ENCODE measurements at places on chromosomes 3 and 15.
A peak's percentile ranks its signal among the peaks of the same experiment; 100 is the strongest.

GRCh38 chr3:20319551-20319950 is 133.5 kb upstream of the SGO1 start:
- DNase-seq: no peak

GRCh38 chr15:92599394-92599970 is 56.1 kb downstream of the FAM174B start:
- DNase-seq: no peak

GRCh38 chr3:109115451-109115850 is 2.5 kb downstream of the MORC1 start:
- no peak for DNase-seq

- DNase-seq: no peak
Observed at GRCh38 chr3:20904671-20905070, 718.7 kb upstream of the SGO1 start.

DNA sequence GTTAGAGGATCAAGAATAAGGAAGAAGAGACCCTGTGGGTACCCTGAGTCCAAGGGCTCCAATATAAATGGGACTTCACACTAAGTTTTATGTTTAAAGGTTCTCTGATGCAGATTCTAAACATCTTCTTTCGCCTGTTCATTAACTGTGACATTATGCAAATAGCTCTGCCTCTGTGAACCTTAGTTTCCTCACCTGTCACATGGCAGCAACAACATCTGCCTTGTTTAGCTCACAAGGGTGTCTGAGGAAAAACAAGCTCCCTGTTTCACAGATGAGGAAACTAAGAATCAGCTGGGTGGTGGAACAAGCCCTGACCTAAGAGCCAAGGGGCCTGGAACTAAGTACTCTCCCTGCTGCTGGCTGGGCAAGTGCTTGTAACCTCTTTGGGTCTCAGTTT is 40.8 kb downstream of the GOLGA6L1 start:
- no peak for DNase-seq

GRCh38 chr3:145902166-145902565 is 258.8 kb downstream of the PLOD2 start:
- no peak for DNase-seq

DNA sequence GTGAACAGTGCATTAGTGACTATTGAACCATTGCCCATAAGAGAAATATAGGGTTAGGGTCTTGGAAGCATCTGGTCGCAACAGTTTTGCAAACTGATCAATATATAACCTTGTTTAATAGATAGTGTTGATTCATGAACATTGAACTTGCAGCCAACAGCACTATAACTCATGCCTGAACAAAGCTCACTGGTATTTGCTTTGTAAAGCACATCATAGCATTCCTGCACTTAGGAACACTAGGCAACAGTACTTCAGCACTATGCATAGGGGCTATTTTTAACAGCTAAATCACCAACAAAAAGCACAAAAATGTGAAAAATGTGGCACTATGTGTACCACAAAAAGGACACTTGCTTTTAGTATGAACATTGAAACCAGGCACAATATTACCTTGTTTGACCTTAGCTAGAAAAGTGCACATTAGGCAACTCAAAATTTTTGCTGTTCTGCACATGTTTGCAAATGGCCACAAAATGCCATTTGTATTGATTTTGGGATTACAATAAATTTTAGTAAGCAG is 68.0 kb downstream of the OXNAD1 start:
- no peak for DNase-seq

GRCh38 chr3:184222521-184222920 is 6.9 kb upstream of the VWA5B2 start:
- DNase-seq: no peak

GRCh38 chr3:43296565-43296964 is 10.2 kb downstream of the SNRK start:
- peak; percentile 38 for DNase-seq

- DNase-seq: no peak
Observed at GRCh38 chr3:45330510-45331295, 57.7 kb upstream of the LARS2 start.

DNA sequence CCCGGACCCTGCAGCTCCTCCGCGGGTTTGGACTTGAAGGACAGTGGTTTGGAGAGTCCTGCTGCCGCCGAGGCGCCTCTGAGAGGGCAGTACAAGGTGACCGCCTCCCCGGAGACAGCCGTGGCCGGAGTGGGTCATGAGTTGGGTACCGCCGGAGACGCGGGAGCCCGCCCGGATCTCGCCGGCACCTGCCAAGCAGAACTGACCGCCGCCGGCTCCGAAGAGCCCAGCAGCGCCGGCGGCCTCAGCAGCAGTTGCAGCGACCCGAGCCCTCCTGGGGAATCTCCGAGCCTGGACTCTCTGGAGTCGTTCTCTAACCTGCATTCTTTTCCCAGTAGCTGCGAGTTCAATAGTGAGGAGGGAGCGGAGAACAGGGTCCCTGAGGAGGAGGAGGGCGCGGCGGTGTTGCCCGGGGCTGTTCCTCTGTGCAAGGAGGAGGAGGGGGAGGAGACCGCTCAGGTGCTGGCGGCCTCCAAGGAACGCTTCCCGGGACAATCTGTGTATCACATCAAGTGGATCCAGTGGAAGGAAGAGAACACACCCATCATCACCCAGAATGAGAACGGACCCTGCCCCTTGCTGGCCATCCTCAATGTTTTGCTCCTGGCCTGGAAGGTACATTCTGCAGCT is 634 bp downstream of the MINDY2 start:
- no peak for DNase-seq

DNA sequence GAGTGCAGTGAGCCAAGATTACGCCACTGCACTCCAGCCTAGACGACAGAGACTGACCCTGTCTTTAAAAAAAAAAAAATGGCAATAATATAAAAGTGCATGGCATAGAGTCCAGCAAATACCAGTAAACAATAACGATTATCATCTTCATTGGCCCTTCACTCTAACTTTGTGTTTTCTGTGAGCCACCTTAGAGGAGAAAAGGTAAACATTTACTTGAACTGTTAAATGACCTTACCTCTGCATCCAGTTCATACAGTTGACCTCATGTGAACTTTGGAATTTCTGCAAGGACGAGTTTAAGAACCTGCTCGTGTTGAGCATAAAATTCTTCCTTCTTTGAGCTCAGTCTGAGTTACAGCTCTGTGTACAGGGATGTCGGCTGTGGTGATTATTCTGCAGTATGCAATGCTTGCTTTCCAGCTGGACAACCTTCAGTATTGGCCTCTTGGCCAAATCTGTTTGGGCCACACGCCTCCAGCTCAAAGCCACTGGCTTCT is 56.6 kb downstream of the RLBP1 start:
- no peak for DNase-seq

GRCh38 chr3:173932624-173933023 is 535.1 kb downstream of the NLGN1 start:
- DNase-seq: no peak

- DNase-seq: no peak
Observed at GRCh38 chr3:72288955-72289691, 504.2 kb upstream of the PROK2 start.

- no peak for DNase-seq
Observed at GRCh38 chr3:146712806-146713205, 107.7 kb upstream of the PLSCR5 start.

DNA sequence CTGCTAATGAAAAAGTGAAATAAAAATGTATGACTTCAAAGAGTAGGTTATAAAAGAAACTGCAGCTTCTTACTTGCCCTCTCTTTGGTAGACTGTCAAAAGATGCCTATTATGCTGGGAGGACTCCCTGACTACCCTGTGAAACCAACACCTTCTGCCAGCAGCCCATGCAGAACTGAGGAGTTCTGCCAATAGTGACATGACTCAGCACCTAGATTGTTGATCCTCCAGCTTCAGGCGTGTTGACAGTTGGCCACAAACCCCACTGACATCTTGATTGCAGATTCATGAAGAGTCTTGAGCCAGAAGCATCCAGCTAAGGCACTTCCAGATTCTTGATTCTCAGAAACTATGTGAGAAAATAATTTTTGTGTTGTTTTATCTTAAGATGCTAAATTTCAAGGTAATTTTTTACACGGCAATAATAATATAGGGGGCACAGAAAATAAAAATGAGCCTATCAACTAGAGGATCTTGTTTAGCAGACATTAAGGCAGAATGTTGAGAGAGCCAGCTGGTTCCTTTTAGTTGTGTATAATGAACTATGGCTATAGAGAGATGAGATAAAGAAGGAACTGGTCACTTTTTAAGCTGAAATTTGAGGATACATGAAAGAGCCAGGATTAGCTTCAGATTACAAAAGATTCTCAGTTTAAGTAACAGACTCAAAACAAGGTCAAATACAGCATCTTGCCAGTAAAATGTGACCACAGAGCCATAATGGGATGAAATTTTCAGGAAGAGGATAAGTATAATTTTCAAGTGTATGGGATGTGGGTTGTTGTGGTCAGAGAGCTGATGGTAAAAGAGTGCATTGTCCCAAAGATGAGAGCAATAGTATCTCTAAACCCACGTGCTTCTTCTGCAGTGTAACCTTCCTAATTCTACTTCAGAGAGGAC is 588.7 kb upstream of the CBLB start:
- no peak for DNase-seq

DNA sequence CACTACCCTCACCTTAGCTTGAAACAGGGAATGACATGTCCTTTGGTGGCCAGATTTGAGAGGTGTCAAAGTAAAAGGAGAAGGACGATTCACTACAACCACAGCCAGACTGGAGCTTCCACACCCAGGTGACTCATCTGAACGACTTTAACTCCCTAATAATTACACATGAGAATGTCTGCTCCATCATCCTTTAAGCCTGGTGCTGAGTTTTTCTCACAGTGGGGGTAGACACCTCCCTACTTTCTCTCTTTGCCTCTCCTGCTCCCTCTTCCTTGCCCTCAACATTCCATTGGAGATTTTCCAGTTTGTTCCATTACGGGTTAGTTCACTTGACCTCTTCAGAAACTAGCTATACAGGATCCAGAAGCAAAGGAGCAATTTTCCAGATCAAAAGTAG is 154.3 kb upstream of the BHLHE40 start:
- DNase-seq: no peak
